CD4-positive, alpha-beta T cell treated with Interleukin-21 for 1 hour (primary cell): ENCODE measurements at places on chromosomes 11 and 22.

DNA sequence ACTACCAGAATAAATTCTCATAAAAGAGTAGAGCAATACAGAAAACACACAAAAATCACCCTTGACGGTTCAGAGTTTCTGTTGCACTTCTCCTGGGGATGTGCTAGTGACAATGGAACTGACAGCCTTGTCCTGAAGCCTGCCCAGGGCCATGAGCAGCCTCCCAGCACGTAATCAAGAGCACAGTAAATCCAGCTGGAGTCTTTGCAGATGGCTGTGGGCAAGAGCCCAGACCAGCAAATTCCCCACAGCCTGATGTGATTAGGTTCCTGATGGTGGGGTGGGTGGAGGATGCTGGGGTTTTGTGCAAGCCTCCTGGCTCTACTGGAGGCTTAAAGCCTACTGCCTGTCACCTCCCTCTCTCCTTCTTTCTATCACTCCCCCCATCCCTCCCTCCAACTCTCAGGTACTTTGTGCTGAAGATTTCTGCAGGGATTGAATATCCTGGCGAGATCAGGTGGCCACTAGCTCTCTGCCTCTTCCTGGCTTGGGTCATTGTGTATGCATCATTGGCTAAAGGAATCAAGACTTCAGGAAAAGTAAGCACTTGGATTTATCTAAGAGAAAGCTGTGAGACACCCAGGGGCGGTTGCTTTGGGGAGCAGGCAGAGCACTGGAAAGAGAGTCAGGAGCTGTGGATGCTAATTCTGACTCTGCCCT is 18.1 kb downstream of the SLC6A5 start:
- DNase-seq = no peak

DNA sequence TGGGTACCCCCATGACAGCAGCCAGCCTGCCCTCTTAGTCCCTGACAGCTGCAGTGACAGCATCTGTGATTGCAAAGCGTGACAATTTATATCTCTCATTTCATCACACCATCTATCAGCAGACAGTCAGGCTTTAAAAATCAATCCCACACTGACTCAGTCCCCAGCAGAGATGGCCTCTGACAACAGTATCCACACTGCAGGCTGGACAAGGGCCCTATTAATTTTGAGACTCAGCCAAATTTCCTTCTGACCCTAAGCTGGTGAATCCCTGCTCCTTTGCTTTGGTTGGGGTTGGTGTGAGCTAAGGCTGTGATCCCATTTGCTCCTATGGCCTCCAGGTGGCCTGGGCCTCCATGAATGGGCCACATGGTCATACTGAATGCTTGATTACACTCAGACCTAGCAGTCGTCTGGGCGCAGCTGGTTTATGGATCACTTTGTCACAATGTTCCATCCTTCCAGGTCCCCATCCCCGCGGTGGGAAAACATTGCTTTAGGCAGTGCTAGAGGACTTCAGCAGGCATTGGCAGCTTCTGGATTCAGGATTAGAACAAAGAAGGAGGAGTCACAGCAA is 68.2 kb upstream of the B3GAT1 start:
- DNase-seq = no peak

DNA sequence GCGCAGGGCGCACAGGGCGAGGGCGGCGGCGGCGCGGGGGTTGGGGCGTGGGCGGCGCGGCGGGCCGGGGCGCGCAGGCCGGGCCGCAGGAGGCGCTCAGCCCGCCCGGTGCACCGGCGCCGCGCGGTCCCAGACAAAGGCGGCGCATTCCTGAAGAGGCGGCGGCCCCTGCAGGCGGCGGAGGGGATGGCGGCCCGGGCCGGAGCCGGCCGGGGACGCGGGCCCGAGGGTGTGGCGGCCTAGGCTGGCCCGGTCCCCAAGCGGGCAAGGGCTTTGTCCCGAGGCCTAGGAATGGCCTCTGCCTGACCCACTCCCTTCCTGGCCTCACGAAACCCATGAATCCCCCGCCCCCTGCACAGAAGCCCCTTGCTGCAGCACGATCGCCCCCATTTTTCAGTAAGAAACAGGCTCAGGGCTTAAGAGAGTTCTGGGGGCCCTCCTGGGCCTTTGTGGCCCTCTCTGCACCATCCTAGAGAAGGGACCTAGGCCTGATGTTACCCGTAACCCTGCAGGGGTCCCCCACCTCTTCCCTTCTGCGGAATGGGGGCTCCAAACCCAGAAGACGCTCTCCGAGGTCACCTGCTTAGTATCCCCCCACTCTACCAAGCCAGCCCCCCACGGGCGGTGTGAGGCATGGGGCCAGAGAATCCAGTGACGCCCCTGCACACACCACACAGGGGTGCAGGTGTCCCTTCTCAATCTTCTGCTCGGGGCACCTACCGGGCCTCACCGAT is at the start of gene RTN4R:
Gene RTN4R (minus strand): TSS at position 40 of the 734 bp plus-strand sequence. CDS start 226 bp downstream, outside the sequence.
- DNase-seq = peak; percentile 59

- DNase-seq = peak; percentile 17
Observed at GRCh38 chr22:23675502-23676415, 15.1 kb upstream of the RGL4 start.

DNA sequence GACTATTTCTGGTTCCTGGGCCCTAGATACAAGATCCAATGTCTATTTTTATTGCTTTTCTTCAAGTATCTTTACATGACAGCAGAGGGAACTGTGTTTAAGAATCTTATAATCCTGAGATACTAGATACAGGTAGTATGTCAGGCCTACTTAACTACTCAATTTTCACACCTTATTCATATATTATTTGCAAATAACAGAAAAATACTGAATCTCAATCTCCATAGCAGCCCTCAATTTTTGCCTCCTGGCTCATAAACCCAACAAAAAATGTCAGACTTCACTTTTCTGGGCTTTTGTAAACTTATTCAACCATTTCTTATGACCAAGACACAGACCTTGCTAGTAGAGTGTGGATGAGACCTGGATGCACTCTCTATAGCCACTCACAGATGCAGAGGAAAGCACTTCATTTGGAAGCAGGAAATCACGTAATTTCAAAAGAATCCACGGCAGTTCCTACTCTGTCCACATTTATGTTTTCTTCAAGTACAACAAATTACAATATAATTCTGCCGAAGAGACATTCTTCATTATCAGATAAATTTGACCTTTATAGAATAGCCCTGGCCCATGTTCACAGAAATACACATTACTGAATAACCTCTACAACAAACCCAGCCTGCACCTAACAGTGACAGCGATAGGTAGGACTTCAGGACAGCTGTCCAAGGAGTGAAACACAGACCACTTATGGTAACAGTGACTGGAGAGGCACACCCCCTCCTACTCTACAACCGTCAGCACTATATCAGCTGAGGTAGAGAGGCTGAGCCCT is 62.0 kb upstream of the YPEL1 start:
- no peak for DNase-seq

DNA sequence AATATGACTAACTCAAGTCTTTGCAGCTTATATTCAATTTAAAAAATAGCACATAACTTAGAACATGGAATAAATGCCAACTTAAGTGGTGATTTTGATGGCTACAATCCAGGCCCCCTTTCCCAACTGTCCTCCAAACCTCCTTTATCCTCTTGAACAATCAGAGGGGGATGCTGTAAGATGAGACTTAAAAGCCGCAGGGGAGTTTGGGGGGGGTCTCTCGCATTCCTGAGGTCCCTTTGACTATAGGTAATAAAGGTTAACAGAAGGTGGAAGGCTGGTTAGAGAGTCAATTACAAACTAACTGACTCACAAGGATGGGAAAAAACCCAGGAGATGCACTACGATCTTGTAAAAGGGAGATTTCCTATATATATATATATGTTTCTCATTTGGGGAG is 101.8 kb downstream of the KIRREL3 start:
- DNase-seq = no peak

DNA sequence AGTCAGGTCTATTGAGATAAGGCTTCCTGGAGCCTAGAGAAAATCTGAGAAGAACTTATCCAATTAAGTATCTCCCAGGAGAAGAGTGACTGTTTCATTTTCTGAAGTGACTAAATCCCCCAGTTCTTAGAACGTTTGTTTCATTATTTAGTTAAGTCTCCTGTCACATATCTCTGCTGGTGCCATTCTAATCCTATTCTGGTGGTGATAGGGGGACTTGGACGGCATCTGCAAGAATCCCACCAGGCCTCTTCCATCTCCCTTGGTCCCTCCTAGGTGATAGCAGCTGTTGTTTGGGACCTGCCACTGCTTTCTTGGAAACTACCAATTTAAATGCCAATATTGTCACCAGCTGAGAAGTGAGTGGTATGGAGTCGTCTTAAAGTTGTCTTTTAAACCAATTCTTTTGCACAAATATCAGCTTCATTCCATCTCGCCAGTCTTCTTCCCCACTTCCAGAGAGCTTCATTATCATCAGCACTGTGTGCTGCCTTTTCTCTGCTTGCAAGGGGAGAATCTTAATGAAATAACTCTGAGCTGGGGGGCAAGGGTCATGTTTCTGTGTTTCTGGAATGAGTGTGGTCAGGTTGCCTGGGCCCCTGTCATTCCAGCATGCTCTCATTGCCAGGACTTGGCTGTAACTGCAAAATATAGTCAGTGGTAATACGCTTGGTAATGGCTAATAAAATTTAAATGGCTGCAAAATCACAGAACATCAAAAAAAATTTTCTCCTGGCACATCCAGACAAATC is 104.8 kb downstream of the LDLRAD3 start:
- no peak for DNase-seq

- no peak for DNase-seq
Observed at GRCh38 chr11:105821781-105822180, 200.3 kb downstream of the MSANTD4 start.

DNA sequence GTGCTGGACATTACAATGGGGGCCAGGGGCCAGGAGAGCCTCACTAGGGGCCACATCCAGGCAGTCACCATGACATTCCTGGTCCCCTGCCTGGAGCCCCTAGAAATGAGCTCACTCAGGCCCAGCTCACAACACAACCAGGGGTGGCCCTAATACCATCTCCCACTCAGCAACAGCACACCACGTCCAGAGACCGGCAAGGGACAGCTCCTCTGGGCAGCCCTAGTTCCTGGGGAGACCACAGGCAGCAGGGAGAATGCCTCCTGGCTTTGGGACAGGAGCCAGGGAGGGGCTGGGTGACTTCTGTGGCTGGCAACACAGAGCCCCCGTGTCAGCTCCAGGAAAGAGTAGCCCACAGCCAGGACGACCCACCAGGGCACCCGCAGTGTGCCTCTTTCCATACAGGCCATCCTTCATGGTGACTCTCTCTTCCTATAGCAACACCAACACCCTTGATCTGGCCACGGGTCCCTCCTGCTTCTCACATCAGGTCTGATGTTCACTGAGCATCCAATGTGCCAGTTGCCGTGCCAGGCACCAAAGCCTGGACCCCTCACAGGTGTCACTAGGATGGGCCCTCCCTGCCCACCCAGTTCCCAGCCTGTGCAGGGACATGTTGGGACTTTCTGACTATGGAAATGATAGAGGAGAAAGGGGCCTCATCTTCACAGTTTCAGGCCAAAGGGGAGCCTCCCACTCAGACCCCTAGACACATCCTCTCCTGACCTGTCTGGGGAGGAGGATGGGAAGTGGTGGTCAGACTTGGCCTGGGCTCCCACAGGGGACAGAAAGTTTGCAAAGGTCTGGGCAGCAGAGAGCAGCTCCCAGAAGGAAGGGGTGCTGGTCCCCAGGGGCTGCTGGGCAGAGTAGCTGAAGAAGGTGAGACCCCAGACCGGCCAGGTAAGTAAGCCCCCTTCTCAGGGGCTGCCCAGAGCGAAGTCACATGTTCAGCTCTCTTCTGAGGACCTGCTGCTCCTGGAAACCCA is 43.2 kb downstream of the IGLL5 start:
- DNase-seq = no peak

- no peak for DNase-seq
Observed at GRCh38 chr11:118009864-118010737, 23.9 kb downstream of the IL10RA start.

- DNase-seq = no peak
Observed at GRCh38 chr11:106447631-106448191, 370.2 kb downstream of the AASDHPPT start.

DNA sequence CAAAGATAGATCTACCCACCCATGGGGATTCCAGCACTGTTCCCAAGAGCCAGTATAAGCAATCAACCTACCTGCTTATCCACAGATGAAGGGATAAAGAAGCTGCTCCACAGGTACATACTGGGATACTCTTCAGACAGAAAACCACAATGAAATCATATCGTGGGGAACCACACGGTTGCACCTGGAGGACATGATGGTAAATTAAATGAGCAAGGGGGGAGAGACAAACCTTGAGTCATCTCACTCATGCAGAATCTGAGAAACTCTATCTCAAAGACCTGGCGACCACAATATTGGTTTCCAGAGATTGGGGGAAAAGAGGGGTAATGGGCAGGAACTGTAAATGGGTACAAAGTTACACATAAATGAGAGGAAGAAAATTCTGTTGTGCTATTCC is 14.5 kb downstream of the RGL4 start:
- DNase-seq = no peak
